NCI-H524 treated with DMSO at 0.1 percent for 48 hours (cell line): ENCODE measurements at places on chromosomes 3 and 15.

DNA sequence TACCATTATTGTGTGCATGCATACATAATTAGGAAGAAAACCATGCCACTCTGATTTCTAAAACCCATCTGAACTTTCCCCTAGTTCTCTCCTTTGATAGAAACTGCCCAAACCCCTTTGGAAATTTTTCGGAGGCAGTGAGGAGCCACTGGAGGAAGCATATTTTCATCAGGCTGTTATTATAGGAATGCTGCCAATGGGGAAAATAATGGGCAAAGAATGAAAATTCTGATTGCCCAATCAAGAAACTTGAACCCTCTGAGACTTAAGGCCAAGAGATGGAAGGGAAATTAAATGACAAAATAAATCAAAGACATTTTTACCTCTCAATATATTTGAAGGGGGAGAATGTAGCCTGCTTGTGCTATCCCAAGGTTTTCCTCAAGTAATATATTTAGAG lies 376.0 kb upstream of the PDZRN3 start:
- no peak for DNase-seq

- no peak for DNase-seq
These were observed 149.3 kb upstream of the ATP11B start for GRCh38 chr3:182644013-182644412.

DNA sequence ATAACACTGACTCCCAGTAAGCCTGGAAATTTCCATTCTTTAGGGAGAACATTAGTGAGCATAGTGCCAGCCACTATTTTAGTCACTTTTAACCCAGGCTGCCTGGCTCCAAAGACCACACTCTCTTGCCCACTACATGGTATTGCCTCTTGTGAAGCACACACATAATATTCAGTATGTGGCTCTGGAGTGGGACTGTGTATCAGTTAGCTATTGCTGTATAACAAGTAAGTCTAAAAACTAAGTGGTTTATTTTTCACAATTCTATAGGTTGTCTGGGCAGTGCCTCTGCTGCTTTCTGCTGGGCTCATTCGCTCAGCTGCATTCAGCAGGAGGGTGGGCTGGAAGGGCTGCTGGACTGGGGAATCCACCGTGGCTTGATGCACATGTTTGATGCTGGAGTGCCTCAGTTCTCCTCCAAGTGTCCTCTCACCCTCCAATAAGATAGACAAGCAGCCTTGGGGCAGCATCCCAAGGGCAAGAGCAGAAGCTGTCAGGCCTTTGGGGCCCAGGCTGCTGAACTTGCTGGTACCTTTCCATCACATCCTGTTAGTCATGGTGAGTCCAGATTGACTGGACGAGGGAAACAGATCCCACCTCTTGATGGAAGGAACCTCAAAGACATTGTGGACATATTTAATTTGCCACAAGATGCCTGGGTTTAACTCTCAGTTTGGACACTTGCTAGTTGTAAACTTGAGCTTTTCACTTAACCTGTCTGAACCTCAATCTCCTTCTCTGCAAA lies 66.6 kb upstream of the TLE3 start:
- no peak for DNase-seq

DNA sequence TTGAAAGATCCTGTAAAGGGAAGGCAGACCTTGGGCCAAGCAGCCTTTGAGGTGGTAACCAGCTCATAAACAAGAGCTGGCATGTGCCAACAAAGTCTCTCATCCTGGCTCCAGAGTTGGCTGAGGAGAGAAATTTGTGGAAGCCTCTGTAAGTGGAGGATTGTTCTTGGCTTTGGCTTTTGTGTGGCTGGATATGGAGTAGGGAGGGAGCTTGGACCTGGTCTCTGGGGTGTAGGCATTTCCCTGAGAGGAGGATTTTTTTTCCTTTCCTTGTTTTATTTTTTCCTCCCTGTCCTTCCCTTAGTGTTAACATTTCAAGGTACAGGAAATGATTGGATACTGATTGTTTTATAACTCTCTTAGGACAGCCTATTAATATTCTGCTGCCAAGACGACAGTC lies 60.8 kb downstream of the ZNF609 start:
- no peak for DNase-seq

DNA sequence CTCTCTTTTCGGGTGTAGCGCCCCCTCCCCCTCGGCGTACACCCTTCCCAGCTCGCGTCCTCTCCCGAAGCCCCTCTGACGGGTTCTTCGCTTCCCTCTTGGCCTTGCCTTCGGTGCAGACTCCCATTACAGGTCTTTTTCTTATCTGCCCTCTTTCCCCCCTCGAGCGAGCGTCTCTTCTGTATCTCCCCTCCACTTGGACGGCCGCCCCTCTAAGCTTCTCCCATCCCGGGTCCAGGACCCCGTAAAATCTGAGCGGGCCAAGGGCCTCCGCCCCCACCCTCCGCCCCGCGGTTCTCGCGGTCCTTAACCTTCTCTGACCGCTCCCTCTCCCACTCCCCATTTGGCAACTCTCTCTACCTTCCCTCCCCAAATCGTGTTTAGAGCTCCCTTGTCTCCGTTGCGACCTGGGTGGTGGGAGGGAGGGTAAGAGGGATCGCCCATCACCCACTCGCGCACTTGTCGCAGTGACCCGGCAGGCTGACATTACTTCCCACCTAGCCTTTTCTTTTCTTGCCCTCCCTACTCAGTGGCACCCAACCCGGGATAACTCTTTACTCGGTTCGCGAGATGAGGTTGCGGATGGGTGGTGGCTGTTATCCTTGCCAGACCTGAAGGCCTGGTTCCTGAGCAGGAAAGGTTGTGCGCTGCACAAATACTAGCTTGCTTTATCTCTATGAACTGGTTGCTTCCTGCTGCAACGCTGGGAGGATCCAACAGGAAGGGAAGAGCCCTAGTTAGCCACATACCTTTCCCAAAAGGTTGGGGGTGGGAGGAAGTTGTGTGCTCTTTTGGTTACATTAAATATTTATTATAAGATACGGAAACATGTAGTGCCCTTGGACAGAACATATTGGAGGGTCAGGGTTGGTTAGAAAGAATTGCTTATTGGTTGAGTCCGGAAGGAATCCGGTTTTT lies 922 bp downstream of the RAB11A start:
- DNase-seq, result peak; percentile 20

DNA sequence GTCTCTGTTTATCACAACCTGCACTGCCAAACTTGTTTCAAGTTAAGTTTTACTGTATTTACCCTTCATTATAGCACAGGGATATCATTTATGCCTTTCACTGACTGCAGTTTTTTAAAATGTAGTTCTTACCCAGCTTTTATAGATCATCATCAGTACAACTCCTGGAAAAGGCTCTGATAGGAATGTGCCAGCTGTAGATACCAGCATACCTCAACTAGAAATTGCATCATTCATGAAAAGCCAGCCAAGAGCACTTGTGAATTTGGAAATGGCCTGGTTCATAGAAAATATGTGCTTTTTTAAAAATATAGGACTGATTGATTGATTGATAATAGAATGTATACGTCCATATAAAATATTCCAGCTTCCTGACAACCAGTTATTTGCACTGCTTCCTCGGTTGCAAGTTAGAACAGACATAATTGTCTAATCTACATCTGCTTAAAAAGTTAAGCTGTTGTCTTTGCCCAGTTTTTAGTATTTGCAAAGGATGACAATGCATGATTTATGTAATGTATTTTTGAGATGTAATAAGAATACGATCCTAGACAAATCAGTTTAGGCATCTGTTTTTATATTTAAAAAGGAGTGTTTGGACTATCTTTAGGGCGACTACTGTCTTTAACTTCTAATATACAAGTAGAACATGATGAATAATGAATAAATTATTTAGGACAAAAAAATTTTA lies 58.5 kb downstream of the DCUN1D1 start:
- no peak for DNase-seq
